ENCODE measurements at places on chromosomes 11 and 22. TPM values are rescaled to one million over a fixed set of nuclear protein-coding genes. Genes with fewer than 3 reads are reported as not detected.

The HMOX1 gene
- total RNA-seq, result 80.4 TPM

The TNNI2 gene
- total RNA-seq, result 1.8 TPM

The CLMP gene
- total RNA-seq, result 213 TPM

The NXPE4 gene
- total RNA-seq, result 0.22 TPM

The MICALL1 gene
- total RNA-seq, result 9.7 TPM

The HSPB2 gene
- total RNA-seq, result 3.6 TPM

The C11orf24 gene
- total RNA-seq, result 10.2 TPM

The A4GALT gene
- 17.4 TPM for total RNA-seq

The CWC15 gene
- total RNA-seq, result 55.5 TPM

The FAT3 gene
- total RNA-seq, result 0.88 TPM

The DDI1 gene
- not detected for total RNA-seq

All from subcutaneous adipose tissue (tissue), 4 donors.